ENCODE measurements at places on chromosomes 5 and 9.

DNA sequence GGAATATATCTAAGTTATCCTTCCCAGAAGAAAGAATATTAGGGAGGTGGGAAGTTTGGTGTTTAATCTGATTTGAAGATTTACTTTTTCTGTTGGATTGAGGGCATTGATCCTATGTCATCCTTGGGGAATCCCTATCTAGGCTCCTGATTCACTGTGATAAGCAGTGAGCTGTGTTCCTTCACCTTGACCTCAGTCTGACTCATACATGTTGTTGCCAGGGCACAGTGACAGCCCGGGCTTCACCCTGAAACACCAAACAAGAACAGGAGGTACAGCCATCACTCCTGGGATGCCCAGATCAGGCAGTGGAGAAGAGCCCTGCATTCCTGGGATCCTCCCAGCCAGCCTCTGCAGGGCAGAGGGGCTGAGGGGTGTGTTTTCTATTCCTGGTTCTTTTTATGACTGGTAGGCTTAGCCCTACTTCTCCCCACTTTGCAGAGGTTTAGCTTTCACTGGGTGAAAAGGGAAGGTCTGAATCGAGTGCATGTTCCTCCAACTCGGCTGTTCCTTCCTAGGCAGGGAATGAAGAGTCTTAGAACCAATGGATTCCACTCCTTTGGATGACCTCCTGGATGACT is 3.1 kb upstream of the FAM53C start:
- no peak for DNase-seq

GRCh38 chr5:72600391-72600981 is 93.3 kb upstream of the ZNF366 start:
- no peak for DNase-seq

- DNase-seq = no peak
These were observed 172.2 kb downstream of the TRPM3 start for GRCh38 chr9:70949239-70949638.

GRCh38 chr5:119470851-119471451 is 18.7 kb downstream of the HSD17B4 start:
- no peak for DNase-seq

- DNase-seq = no peak
These were observed 83.7 kb downstream of the LNPEP start for GRCh38 chr5:97019435-97020117.

DNA sequence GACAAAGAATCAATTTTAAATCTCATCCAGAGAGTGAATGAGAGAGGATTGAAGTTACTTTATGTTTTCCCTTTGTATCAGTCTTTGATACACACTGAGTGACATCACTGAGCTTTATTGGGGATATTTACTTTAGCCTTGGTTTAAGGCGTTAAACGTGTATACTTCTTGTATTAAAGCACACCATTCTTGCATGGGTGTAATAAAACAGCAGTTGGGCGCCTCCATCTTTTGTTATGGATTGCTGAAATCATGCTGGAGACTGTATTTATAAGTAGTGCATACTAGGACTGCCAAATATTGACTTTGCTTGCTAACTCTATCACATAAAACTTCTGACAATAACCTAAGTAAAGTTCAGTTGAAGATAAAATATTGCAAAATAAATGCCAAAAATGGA is 1755.8 kb upstream of the WWC1 start:
- no peak for DNase-seq

DNA sequence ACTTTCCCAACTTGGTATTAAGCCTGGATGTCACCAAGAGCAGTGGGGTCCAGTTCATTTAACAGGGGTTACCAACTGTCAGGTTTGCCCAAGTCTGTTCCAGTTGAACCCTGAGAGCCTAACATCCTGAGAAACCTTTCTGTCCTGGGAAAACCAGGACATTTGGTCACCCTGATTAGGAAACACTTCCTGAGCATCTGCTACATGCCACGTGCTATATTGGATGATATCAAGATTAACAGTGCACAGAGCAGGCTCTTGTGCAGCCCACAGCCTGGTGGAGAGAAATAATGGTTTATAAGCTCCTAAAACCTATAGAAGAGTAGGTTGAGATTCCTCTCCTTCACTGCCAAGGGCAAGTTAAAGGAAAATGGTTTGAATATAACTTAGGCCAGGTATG is 102.9 kb upstream of the RAD23B start:
- no peak for DNase-seq

DNA sequence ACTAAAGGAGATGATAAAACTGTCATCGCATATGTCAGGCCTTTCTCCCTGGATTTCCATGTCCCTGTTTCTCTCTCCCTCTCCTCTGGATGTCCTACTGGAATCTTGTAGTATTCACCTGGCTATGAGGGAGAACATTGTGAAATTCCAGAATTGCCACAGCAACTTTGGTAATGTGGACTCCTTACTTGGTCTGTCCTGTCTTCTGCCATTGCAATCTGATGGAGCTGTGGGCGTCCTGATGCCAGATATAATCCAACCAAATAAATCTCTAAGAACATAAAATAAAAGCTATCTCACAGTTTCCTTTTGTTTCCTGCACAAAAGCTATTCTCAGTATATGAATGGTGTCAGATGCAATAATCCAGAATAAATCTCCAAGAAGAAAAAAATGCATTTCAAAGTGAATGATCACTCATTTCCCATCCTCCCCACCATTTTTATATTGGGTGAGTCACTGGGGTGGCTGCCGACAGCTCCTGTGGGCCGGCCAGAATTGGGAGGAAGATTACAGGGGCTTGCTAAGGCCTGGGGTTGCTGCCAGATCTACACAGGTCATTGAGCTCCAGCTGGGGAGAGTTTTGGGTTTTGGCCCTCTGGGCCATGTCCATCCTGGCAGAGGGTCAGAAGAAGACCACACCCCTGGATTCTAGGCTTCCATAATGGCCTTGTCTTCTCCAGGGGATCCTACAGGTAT is 160.7 kb upstream of the PITX1 start:
- DNase-seq = no peak

- no peak for DNase-seq
These were observed 36.7 kb upstream of the F2R start for GRCh38 chr5:76679231-76679630.

DNA sequence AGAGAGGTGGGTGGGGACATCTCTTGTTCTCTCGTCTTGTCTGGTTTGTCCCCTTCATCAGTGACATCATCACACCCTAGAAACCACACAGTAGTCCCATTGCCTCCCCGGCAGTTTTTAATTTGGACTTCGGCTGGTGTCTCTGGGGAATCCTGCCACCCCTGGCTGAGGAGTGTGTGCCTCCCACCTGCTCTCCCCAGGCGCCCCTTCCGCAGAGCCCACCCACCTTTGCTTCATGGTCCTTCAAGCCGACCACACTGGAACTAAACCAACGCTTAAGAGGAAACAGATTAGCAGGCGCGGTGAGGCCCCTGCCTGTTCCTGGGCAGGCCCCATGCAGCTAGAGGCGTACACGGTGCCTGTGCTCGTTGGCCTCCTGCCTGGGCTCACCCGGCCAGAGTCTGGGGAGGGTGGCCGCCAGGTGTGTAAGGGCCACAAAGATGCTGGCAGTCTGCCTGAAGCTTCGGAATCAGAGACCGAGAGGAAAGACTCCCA is 107.6 kb upstream of the SPRY4 start:
- DNase-seq = no peak

- no peak for DNase-seq
These were observed 603.0 kb downstream of the BNC2 start for GRCh38 chr9:16267281-16268066.

DNA sequence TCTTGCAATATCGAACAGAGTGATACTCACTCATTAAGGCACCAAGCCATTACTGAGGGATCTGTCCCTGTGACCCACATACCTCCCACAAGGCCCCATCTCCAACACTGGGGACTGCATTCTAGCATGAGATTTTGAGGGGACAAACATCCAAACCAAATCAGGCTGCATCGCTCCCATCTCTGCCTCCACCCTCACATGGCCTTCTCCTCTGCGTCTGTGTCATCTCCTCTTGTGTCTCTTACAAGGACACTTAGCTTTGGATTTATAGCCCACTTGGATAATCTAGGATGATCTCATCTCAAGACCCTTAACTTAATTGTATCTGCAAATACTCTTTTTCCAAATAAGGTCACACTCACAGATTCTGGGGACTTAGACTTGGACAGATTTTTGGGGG is 284.4 kb upstream of the DAP start:
- DNase-seq = no peak

- DNase-seq = no peak
These were observed 407.0 kb upstream of the GRAMD2B start for GRCh38 chr5:126016256-126016655.

DNA sequence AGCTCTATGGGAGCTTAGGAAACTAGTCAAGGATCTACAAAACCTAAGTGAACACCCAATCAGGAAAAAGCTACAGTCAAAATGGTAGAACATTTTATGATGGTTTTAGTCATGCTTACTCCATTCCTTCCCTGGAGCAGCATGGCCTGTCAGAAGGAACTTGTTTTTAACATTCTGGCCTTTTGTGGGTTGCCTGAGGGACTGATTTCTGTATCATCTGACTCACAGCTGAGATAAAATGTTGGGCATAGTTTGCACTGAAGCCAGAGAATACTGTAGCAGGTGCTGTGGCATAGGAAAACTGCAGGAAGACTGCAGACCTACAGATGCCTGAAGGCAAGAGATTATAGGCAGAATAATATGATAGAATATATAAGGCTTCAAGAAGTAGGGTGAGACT is 719.6 kb upstream of the GRAMD2B start:
- DNase-seq = no peak

DNA sequence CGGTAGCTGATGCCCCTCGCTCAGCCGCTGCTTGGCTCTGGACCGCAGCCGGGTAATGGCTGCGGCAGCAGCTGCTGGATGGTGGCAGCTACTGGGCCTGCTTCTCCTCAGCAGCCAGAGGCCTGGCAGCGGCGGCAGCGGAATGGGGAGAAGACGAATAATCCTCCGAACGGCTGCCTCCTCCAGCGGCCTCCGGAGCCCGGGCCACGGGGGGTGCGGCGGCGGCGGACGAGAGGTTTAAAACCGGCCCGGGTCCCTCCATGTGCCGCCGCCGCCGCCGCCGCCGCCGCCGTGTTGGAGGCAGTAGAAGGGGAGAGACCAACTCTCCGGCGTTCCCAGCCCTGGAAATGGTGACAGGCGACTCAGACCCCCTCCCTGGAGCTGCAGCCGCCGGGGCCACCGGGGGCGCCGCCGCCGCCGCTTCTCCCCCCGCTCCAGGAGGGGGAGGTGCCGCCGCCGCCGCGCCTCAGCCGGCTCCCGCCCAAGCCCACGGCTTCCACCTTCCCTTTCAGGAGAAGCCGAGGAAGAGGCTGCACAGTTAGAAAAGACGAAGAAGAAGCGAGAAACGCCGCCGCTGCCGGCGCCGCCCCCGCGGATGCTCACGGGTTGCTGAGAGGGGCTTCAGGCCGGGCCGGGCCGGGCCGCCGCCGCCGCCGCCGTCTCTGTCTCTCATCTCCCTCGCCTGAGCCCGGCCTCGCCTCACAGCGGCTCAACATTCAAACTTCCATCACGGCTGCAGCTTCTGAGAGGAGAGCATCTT is 118.4 kb upstream of the PRSS3 start:
- DNase-seq = no peak

DNA sequence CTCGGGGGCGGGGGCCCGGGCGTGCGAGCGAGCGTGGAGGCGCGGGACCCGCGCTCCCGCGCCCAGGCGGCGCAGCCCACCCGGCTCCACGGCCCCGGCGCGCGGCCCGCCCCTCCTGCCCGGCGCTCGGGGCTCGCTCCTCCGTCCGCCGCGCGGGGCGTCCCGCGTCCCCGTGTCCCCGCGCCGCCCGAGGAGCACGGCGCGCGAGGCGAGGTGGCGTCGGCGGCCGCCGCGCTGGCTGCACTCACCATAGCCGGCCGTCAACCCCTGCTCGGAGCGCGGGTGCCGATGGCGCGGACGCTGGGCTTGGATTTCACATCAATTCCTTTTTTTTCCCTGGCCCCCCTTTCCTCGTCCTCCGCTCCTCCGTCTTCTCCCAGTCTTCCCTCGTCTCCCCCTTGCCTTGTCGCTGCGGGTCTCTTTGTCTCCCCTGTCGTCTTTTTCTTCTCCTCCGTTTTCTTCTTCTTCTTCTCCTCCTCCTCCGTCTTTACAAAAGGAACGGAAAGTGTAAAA is 494 bp downstream of the PTCH1 start:
- no peak for DNase-seq

DNA sequence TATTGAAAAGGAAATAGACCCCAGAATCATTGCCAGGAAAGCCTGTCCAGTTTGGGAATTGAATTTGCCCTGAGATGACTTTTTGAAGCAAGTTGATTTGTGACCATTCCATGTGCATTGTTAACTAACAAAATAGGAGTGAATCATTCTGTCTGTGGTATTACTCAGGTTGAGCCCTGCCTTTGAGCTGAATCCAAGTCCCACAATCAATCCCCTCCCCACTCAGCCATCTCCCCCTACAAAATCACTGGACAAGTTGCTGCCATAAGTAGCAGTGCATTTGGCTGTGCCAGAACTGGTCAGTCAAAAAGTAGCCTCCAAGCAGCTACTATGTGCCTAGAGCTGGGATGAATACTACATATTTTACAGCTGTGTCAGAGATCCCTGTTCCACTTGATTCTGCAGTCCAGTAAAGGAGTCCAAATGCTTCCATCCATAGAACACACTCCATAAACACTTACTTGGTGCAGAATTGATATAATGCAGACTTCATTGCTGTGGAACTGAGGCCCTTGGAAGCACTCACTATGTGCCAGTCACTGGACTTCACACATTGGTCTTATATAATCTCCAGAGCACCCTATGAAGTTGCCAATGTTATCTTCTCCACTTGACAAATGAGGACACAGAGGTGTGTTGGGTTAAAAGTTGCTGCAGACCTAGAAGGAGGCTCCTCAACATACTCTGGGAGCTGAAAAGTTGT is 96.1 kb downstream of the ZNF462 start:
- no peak for DNase-seq

- no peak for DNase-seq
These were observed 22.8 kb upstream of the ZNF618 start for GRCh38 chr9:113853333-113853732.

DNA sequence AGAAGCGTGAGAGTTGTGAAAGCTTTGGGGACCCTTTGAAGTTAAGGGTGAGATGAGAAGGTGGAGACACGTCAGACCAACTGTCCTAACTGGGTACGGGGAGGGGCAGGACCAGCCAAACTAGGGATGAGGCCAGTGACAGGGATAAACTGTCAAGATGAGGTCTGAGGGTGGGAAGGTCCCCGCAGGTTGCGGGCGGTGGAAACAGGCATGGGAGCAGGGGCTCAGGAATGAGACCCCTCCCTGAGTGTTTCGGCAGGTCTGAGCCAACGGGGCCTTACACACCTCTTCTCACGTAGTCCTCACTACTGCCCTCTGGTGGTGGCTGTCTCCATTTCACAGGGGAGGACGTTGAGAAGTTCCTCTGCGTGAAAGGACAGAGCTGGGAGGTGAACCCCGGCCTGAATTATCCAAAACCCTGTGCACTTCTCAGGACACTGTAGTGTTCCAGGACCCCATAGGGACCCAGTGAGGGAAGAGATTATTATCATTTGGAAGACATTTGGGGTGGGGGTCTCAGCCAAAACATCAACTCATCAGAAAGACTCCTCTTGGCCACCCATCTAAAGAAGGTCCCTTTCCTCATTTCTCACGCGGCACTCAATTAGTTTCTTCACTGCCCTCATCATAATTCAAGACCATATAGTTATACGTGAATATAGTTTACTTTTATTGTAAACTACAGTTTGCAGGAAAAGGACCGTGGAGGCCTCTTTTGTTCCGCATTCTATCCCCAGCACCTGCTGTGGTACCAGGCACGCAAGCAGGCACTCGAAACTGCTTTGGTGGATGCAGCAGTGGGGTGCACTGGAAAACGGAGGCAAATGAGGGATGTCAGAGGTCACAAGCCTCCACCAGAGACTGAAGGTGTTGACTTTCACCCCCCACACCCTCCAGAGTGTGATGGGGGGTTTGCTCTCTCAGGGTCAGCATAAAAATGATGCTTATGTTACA is 21.7 kb upstream of the NANS start:
- peak; percentile 76 for DNase-seq
